NCI-H1048 (cell line): ENCODE measurements at places on chromosomes 13 and 19.

DNA sequence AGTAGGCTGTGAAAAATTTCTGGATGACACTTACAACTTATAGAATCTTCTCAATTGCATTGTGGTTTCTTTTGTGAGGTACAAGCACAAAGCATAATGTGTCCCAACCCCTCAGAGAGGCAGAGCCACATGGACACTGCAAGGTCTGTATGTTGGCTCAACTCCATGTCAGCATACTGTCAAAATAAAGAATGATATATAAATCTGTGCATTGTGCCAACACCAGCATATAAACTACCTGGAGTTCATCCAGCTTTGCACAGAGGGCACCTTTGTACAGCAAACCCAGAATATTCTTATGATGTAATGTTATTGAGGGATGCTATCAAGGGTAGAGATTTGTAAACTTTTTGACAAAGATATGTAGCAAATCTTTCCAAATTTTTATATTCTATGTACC, 1065.8 kb upstream of the MIR17HG start:
- DNase-seq: no peak

DNA sequence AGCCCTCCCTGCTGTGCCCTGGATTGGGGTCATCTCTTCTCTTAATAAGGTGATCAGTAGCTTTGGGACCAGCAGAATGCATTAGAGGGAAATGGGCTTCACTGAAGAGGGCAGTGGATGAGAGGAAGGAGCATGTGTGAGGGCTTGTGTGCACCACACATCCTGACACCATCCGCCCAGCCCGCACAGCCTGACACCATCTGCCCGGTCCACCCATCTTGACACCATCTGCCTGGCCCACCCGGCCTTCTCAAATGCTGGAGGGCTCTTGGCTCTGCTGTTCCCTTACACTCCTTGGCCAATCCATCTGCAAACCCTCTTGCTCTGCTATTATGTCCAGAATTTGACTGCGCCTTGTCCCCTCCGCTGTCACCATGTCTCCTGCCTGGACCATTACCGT, 41.8 kb downstream of the BICRA start:
- DNase-seq: no peak

DNA sequence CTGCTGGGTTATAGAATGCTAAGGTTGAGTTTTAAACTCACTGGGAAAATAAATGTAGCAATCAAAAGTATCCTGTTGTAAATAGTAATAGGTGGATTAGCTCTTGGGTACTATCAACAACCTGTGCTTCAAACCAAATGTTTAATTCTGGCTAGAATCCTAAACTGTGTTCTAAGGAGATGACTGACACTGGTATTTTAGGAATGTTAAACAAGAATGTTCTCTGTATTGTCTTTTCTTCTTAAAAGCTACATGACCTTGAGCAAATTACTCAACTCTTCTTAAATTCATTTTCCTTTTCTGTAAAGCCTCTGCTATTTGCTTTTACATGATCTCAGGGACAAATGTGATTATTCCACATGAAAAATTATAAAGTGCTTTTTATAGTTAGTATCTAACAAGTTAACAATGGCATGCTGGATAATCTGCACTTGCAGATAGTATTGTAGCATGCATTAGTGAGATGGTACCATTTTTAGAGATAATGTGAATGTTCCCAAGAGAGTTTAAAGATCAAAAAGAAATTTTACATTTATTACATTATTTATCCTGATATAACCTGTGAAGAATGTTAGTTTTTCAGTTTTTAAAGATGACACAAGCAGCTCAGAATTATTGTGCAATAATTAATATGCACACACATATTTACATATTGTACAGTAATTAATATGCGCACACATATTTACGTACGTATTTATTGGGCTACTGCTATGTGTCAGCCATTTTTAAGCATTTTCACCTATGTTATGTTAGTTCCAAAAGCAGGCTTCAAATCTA, 13.6 kb upstream of the EPSTI1 start:
- no peak for DNase-seq

DNA sequence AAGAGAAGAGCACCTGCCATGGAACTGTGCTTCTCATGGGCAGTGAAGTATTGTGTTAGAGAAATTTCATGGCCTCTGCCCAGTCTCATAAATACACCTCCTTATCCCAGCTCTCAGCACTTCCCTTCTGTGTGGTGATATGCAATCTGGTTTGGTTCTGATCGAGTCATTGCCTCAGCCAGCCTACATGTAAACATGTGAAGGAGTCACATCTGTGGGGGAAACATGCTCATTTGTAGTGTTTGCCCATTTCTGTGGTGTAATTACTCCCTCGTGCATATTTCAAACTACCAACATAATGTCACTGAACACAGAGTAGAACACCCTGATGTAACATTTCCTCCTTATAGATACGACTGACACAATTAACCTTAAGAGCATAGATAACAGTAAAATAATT, 183.0 kb downstream of the DCT start:
- no peak for DNase-seq

- DNase-seq: no peak
Observed at GRCh38 chr13:41426047-41426446, 31.3 kb upstream of the RGCC start.

GRCh38 chr19:30856376-30856775, 484.2 kb downstream of the ZNF536 start:
- DNase-seq: no peak

DNA sequence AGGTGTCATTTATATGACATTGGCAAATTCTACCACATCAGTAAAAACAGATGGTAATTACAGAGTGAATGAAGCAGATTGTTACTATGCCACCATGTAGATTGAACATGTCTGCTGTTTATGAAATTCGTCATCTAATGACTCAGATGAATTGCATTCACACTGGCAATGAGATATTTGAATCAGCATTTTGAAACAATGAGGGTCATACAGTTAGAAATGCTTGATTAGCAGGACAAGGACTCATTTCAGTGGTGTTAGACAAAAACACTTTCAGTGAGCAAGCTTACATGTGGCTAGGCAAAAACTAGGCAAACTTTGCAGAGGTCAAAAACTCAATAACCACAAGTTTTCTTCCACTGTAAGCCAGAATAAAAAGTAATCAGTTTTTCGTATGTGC, 1165.0 kb downstream of the SLITRK1 start:
- no peak for DNase-seq

DNA sequence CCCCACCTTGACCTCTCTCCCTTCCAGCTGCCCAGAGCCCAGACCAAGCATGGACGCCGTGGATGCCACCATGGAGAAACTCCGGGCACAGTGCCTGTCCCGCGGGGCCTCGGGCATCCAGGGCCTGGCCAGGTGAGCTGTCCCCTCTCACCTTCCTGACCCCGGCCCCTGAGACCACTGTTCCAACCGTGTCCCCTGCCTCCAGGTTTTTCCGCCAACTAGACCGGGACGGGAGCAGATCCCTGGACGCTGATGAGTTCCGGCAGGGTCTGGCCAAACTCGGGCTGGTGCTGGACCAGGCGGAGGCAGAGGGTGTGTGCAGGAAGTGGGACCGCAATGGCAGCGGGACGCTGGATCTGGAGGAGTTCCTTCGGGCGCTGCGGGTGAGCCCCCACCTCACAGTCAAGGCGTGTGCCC, 312 bp downstream of the CAPS start:
- no peak for DNase-seq

DNA sequence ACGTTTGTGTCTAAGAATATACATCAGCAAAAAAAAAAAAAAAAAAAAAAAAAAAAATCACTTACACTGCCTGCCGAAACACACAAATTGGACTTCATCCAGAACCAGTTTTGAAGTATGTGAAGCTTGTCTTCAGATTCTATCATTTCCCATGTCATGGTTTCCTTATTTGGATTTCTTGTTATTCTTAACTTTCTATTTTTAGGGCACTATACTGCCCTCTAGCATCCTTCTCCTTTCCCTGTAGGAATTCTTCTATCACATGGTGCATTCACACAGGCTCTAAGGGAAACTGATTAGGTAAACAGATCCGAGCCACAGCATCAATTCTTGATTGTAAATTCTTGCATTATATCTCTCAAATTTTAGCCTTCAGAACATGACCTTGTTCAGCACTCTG, 1507.5 kb downstream of the OLFM4 start:
- DNase-seq: no peak

GRCh38 chr19:56367829-56368711, 25.3 kb downstream of the ZNF582 start:
- peak; percentile 59 for DNase-seq

DNA sequence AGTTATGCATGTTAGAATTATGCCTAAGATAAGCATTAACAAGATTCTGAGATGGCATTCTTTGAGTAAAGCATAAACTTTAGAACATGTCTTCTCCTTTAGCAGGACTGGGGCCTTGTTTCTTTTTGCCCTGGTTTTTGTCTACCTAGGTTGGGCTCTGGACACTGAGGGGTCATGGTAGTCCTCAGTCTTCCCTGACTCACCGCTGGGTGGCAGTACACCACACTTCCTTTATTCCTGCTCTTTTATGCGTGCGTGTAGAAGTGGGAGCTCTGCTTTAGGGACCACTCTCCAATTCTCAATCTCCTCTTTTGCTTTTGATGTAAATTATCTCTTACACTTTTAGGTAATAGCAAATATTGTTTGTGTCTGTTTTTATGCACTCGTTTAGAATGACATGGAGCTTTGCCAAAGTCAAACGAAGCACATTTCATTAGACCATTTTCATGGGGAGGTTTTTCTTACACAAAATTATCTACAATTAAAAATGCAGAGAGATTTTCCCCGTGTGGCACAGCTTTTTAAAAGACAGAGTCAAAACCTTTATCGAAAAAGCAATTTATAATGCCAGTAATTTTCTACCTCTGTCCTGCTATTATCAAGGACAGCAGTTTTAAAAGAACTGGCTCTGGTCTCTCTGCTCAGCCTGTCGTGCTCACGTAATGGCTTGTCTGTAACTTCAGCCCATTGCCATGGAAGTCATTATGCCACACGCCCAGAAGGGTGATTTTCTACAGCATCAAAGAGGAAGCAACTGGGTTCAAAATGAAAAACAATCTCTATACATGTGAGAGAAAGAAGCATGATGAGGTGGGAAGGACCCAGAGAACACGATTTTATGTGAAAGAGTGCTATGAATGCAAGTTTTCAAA, 413.9 kb downstream of the COG6 start:
- DNase-seq: no peak

- DNase-seq: no peak
Observed at GRCh38 chr19:39362682-39363657, 20.7 kb downstream of the SAMD4B start.

DNA sequence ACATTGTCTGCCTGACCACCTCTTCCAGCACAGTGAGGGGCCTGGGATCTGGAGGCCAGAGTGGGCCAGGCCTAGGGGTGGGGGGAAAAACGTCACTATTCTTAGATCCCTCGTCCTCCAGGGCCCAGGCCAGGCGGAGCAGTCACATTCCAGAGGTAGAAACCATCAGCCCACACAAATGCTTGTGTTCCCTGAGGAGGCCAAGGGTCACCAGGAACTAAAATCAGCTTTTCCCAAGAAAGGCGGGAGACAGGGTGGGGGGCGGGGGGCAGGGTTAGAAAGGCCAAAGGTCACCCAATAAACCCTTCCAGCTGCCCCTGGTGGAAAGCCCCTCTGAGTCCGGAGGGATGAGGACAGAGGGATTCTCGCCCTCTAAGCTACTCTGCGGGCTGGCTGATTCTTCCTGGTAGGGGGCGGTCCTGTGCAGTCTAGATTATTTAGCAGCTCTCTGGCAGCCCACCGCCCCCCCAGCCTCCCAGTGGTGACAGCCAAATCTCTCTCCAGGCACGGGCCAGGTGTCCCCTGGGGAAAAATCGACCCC, 23.5 kb upstream of the CCL25 start:
- DNase-seq: no peak

DNA sequence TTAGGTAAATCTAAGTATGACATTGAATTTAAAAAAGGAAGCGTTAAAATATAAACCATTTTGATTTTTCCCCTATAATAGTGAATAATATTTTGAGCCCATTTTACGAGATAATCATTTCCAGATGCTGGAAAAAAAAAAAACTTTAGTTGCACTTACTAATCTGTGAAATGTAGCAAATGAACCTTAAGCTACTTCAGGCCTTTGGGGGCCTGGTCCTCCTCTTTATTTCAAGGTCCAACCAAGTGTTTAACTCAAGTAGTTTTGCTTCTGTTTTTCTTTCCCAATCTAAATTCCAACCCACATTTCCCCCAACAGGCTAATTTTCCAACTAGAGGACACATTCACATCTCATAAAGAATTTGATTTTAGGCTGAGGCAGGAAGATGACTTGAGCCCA, 101.2 kb downstream of the TNFRSF19 start:
- DNase-seq: no peak

GRCh38 chr19:55613930-55614710, 8.7 kb downstream of the ZNF865 start:
- DNase-seq: no peak
